ENCODE measurements at places on chromosomes 16 and 17. TPM values are rescaled to one million over a fixed set of nuclear protein-coding genes. Genes with fewer than 3 reads are reported as not detected.

The PLA2G10 gene
- 0.74 TPM for polyA plus RNA-seq

The NAGS gene
- 3.4 TPM for polyA plus RNA-seq

The KIF2B gene
- polyA plus RNA-seq, result not detected

The NOL11 gene
- polyA plus RNA-seq, result 92.5 TPM

The CD300E gene
- polyA plus RNA-seq, result 0.22 TPM

The GCGR gene
- polyA plus RNA-seq, result 14.0 TPM

The TBC1D3C gene
- not detected for polyA plus RNA-seq

GRCh38 chr17:38800237-38800760 is 943 bp upstream of the PIP4K2B start:
- no peak for DNase-seq

- DNase-seq, result no peak
Observed at GRCh38 chr16:47716571-47716970, 255.4 kb downstream of the PHKB start.

GRCh38 chr17:53234138-53234537 is 588.6 kb upstream of the KIF2B start:
- no peak for DNase-seq

DNA sequence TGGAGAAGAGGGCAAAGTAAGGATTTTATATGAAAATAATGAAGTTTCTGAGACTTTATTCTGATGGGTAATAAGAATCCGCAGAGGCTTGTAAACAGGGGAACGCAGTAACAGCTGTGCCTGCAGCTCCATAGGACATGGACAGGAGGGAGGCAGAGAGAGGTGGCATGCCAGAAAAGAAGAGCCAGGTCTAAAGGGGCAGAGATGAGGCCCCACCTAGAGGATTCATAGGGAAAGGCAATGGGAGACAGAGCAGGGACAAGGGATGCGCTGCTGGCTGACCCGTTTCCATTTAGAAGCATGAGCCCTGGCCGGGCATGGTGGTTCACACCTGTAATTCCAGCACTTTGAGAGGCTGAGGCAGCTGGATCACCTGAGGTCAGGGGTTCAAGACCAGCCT is 340.3 kb upstream of the CDH5 start:
- DNase-seq, result peak; percentile 21

DNA sequence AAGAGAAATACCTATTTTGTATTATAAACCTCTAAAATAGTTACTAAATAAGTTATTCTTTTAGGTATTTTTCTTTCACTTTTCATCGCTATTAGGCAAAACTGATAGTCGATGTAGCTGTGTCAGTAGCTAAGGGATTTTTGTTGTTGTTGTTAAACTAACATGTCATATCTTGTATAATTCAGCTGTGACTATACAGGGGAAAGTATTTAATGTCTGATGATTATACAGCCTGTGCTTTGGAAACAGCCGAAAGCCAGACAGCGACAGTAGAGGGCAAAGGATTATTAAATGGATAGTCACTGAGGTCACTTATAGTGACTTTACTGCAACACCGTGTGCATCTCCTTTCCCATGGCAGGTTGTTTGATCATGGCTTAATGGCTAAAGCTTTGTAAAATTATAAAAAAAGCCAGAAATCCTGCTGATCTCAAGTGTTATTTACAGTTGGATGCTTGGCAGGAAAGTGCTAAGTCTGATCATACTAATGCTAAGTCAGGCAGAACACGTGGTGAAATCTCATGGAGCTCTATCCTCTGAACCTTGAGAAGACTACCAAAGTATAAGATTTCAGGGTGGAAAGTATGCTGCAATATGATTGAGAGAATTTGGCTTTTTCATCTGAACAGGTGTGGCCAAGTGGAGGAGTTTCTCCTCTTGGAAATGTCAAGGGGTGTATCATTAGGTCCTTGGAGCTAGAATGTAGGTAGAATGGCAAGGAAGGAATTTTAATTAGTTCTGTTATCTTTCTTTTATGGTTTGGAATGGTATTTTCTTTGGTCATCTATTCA is 88.4 kb downstream of the FTO start:
- DNase-seq, result no peak

GRCh38 chr16:67242138-67242730 is 5.0 kb downstream of the FHOD1 start:
- no peak for DNase-seq

GRCh38 chr17:39281806-39282205 is 56.1 kb upstream of the STAC2 start:
- DNase-seq, result no peak

DNA sequence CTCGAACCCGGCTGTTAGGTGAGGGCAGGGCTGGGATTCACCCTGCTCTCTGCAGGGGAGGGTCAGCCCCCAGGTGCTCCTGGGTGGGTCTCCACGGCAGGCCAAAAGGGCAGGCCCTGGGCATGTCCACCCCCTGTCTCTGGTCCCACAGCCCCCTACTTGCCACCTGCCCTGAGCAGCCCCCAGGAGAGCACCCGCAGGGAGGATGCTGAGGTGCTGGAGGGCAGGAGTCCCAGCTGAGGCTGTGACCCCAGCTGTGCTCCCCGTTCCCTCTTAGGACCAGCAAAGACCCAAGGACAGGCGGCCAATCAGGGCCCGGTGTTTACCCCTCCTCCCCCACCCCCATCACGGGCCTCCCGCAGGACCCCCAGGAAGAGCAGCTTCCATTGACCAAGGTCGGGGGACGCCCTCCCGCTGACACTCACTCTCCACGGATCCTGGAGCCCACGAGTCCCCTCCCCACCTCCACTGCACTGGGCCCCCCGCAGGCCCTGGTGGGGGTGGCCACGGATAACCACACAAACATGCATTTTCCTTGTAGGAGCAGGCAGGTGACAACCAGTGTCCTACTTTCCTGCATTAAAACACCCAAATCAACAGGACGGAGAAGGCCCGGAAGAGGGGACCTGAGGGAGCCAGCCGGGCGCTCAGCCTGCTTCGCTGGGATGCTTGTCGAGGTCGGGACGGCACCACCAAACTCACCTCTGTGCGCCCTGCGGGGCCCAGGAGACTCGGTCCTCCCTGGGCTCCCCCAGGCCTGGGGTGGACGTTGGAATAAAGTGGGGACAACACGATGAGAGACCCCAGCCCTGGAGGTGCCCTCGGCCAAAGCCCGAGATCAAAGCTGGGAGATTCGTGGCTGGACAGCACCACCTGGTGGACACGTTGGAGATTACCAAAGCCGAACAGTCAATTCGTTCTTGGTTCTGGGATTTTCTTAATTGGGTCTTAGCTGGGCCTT is 22.5 kb upstream of the ENPP7 start:
- peak; percentile 42 for DNase-seq

- no peak for DNase-seq
Observed at GRCh38 chr16:9112166-9112843, 20.9 kb downstream of the HAPSTR1 start.

DNA sequence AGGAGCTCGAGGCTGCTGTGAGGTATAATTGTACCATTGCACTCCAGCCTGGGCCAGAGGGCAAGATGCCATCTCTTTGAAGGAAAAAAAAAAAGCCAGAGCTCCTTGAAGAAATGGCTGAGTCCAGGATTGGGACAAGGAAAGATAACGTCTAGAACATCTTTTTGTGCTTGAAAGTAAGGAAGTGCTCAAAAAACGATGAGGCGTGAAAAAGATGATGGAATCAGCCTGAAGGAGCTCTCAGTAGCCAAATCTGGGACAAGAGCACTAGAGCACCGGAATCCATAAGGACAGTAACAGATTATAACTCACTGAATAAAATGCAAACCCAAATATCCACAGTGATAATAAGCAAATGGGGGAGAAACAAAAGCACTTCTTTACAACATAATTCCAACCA is 22.1 kb downstream of the EFTUD2 start:
- DNase-seq, result no peak

DNA sequence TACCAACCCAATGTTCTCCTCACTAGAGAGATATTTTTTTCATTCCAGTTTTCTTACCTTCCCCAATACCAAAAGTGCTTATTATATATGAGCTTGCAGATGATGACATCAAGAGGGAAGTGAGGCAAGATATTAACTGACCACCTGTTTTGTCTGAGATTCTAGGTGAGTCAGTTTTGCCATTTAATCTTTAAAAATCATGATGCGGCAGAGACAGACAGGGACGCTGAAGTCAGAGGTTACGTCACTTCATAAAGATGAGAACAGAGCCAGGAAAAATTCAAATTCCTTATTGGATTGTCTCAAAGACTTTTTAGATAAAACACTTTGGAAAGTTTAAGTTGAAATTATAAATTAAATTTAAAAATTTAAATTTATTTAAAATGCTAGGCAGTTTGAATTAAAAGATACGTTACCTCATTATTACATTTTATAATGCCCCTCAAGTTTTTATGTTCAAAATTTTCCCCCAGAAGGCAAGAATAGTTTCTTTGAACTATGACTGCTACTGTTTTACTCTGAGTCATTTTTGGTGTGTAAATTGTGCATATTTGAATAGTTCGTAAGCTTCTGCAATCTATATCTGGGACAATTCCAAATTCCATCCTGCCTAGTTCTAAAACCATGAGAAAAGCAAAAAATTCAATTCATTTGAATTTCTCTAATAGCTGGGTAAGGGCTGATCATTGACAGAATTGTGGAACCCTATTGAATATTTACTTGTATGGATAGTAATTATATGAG is 839.6 kb upstream of the GOT2 start:
- DNase-seq, result no peak

DNA sequence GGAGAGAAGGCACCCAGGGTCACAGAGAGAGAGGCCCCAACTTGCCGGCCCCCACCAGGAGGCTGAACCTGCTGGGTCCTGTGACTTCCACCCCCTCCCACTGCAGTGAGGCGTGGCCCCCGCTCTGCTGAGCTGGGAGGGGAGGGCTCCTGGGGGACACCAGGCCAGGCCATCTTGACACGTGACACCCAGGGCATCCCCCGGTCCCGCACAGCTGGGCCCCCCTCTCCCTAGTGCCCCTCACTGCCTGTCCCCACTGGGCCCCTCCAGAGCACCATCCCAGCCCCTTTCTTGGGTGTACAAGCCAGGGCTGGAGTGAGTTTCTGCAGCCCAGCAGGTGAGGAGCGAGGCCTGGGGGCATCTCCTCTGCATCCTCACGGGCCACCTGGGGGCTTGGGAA is 12.4 kb downstream of the UBALD1 start:
- DNase-seq, result no peak

GRCh38 chr16:85686912-85687591 is 1.7 kb downstream of the GINS2 start:
- DNase-seq, result no peak

- no peak for DNase-seq
Observed at GRCh38 chr16:61968242-61969076, 67.8 kb downstream of the CDH8 start.

DNA sequence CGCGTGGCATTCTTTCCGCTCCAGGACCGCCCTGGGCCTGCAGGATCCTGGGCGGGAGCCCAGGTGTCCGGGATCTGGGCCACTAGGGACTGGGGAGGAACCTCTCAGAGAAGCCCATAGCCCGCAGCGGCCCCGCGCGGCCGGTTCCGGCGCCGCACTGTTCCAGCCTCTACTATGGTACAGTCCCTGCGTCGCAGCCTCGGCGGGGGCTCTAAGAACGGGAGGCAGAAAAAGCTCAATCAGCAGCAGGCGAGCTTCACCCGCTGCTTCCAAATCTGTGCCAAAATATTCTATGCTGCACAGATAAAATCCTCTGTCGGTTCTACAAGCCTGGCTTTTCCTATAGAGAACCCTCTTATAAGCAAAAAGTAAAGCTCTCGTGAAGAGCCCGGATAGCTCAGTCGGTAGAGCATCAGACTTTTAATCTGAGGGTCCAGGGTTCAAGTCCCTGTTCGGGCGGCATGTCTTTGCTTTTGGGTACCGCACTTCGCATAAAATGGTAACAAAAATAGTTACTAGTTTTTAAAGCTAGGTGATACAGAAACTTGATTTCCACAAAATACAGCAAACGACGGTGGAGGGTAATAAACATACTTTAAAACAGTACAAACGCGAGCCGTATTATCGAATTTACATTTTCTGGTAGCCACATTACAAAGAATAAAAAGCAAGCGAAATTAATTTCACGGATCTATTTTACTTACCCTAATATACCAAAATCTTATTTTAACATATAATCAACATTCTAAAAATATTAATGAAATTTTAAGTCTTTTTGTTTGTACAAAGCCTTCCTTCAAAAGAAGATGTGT is 661 bp upstream of the ALOXE3 start:
- peak; percentile 79 for DNase-seq

- no peak for DNase-seq
Observed at GRCh38 chr16:19780321-19780720, 62.2 kb downstream of the IQCK start.

- DNase-seq, result no peak
Observed at GRCh38 chr16:85083051-85083639, 29.1 kb downstream of the CIBAR2 start.

DNA sequence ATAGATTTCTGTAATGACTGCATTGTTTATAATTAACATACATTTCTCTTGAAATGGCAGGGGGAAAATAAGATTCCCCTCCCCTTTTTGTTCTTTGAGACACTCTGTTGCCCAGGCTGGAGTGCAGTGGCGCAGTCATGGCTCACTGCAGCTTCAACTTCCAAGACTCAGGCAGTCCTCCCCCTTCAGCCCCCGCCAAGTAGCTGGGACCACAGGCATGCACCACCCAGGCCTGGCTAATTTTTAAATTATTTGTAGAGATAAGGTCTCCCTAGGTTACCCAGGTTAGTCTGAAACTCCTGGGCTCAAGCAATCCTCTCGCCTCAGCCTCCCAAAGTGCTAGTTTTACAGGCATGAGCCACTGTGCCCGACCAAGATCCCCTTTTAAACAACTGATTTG is 67.7 kb downstream of the KATNIP start:
- no peak for DNase-seq

- no peak for DNase-seq
Observed at GRCh38 chr17:15456496-15456895, 10.9 kb downstream of the CDRT4 start.

DNA sequence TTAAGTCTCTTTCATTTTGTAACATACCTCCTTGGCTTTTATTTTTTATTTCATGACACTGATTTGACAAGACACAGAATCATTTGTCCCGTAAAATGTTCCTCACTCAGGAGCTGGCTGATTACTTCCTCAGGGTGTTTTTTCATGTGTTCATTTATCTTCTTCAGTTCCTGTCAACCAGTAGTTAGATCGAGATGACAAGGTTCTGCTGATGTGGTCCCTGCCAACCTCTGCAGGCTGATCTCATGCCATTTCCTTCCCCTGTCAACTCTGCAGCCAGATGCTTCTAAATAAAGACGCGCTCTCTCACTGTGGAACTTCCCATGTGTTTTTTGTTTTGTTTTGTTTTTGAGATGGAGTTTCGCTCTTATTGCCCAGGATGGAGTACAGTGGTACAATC is 8.1 kb upstream of the CXCL16 start:
- no peak for DNase-seq

DNA sequence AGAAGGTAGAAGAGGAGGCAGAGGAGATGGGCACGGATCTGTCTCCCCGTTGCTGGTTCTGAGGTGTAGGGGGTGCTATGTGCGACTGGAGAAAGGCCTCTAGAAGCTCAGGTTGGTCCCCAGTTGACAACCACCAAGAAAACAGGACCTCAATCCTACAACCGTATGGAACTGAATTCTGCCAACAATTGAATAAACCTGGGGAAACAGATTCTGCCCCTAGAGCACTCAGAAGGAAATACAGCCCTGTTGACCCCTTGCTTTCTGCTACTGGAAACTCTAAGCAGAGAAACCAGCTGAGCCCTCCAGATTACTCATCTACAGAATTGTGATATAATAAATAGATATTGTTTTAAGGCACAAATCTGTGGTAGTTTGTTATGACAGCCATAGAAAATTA is 313.0 kb upstream of the GOT2 start:
- DNase-seq, result no peak

- DNase-seq, result no peak
Observed at GRCh38 chr16:85413691-85414663, 199.1 kb upstream of the GSE1 start.
